ENCODE measurements at places on chromosomes 5 and 9.

DNA sequence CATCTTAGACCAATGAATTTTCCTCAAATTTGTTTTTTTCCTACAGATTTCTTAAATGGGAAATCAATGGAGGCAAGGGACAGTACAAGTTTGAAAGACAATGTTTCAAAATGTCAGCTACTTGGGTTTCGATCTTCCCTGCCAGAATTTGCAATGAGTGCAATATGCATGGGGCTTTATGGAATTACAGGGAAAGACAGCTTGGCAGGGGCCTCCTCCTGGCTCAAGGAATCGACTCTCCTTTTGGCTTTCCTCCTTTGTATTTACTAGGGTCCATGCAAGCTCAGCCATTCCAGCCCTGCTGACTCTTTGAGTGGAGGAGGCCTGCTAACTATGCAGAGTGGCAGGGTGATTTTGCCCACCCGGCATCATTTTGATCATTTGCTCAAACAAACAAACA is 63.2 kb downstream of the MED27 start:
- no peak for DNase-seq

DNA sequence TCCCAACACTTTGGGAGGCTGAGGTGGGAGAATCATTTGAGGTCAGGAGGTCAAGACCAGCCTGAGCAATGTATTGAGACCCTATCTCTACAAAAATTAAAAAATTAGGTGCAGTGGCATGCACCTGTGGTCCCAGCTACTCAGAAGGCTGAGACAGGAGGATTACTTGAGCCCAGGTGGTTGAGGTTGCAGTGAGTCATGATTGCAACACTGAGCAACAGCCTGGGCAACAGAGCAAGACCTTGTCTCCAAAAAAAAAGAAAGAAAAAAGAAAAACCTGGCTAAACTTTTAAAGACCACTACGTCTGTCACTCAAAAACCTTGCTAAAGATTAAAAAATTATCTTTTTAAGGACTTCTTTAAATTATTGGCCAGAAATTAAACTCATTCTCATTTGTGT is 59.8 kb upstream of the ABCA1 start:
- no peak for DNase-seq

GRCh38 chr9:109482391-109482916 is 15.7 kb downstream of the PTPN3 start:
- DNase-seq: no peak

DNA sequence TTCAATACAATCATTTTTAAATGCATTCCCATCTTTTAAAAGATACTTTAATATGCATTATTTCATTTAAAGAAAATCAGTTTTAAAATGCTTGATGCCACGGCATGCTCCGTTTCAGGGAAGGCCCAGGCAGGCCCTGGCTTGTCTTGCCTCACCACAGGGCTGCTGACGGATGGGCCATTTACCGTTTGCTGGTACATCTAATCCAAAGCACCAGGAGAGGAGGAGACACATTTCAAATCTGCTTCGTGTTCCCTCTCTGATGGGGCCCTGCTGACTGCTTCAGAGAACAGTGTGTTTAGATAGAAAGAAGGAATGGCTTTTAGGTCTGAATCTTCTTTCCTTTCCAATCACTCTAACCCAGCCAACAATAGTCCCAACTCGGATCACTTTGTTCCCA is 185.2 kb downstream of the DCP2 start:
- no peak for DNase-seq

DNA sequence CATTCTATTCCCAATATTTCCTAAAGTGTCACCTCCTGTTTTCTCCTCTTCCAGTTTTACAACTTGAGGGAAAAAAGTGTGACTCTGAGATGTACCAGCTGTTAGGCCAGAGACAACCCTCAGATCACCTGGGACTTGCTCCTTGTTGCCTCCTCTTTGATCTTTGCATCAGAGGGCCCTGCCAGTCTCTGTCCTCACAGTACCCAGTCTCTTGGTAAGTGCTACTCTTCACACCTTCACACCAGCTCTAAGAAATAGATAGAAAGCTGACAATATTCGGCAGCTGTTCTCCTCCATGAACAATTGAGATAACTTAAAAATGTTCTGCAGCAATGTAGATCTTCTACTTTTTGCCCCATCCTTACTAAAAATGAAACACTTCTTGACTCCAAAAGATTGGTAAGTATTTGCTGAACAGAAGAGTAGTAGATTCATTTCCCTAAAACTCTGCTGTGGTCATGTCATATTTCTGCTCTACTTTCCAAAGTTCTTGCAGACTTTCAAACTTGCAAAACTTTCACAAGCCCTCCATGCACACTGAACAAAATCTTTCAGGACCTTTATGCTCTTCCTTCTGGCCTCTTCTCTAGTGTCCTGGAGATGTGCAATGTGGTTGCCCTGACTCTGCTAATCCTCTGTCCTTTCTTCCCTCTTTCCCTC is 188.6 kb downstream of the SNX18 start:
- no peak for DNase-seq

DNA sequence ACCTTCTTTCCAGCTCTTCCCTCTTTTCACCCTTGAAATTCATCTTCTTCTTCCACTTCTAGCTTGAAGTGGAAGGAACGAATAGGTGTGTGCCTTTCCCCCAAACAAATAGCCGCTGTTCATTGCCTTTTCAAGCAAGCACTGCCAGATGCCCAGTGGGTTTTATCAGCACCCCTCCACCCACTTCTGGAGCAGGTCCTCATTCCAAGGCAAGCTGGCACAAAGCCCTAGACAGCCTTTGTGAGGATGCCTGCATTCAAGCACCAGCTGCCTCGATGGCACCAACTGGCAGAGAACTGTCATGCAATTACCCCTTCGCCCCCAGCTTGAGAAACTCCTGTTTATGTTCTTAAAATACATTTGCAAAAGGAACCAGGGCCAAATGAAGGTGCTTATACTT is 36.5 kb downstream of the SERINC5 start:
- DNase-seq: no peak

GRCh38 chr9:120912958-120913646 is 13.5 kb downstream of the TRAF1 start:
- DNase-seq: no peak

GRCh38 chr5:20678386-20678785 is 690.4 kb upstream of the CDH18 start:
- DNase-seq: no peak

DNA sequence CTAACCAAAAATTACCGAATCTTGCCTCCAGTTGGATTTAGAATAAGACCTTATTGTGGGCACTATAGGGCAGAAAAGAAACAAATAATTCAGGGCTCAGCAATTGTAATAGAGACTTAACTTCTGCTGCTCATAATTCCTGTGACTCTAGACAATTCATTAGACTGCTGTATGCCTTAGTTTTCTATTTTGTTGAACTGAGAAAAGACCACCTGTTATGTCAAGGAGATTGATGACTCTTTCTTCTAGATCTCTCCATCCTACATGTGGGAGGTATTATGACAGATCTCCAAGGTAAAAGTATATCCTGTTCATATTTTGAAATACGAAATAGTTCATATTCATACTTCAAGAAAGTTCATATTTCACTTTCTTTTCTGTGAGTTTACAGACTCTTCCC is 605.1 kb downstream of the PSAT1 start:
- DNase-seq: no peak

DNA sequence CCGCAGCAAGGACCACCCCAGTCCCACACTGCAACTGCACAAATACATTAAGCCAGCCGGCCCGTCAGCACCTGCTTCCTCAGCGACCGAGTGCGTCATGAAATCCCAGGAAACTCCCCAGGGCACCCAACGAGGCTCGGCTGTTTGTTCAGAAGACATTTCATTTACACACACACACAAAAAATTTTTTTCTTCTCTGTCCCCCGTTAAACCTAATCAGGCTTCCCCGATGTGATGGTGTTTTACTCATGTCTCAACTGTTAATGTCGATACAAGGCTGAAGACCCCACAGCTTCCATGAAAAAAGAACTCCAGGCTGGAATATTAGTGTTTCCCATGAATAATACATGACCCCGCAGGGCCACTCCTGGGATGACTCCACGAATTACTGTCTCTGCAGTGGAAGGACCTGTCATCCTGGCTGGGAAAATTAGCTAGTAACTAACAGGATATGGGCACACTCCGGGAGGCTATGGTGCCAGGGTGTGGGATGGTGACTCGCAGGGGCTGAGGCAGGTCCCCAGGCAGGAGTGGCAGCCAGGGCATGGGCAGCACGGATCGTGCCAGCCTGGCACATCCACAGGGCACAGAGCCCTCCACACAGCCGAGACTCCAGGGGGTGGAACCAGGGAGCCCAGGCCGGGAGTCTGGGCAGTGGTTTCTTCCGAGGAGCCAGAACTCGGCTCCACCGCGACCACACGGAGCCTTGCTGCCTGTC is 102.4 kb downstream of the VAV2 start:
- peak; percentile 56 for DNase-seq

GRCh38 chr5:111237470-111237869 is 13.3 kb downstream of the CAMK4 start:
- no peak for DNase-seq

DNA sequence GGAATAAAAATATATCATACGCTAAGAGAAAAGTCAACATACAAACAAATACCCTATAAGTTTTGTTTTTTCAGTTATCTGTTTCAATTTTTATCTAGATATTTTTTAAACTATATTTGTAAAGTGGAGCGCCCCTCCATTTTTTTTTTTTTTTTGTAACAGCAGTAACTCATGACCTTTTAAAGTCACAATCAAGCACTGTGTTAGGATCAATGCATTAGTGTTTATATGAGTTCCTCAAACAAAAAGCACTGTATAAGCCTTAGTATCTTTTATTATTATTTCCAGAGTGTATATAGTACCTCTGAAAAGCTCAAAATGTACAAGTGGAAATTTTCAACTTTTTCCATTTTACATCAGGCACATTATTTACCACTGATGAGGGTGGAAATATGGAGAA is 20.6 kb downstream of the PFDN1 start:
- DNase-seq: no peak

- peak; percentile 91 for DNase-seq
Observed at GRCh38 chr9:36864491-36865410, 169.3 kb downstream of the PAX5 start.

GRCh38 chr5:20985754-20986153 is 997.8 kb upstream of the CDH18 start:
- no peak for DNase-seq

GRCh38 chr5:95380103-95380628 is 11.0 kb upstream of the FAM81B start:
- no peak for DNase-seq

DNA sequence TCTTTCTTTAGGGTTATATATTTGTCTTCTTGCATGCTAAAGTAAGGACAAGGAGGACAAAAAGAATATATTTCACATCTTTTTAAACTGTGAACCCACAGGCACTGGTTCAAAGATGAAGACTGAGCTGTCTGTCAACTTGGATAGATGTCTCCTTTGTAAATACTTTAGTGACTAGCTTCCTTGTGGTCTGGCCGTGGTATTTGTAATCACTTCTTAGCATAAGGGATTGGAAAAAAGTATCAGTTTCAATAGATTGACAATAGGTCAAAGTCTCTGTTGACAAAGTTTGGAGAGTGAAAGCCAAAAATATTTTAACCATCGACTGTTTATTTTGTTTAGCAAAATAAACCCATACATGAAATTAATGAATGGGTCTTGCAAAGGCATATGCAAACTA is 91.4 kb downstream of the TMEM167A start:
- no peak for DNase-seq

GRCh38 chr5:86999951-87000350 is 267.7 kb upstream of the RASA1 start:
- no peak for DNase-seq

DNA sequence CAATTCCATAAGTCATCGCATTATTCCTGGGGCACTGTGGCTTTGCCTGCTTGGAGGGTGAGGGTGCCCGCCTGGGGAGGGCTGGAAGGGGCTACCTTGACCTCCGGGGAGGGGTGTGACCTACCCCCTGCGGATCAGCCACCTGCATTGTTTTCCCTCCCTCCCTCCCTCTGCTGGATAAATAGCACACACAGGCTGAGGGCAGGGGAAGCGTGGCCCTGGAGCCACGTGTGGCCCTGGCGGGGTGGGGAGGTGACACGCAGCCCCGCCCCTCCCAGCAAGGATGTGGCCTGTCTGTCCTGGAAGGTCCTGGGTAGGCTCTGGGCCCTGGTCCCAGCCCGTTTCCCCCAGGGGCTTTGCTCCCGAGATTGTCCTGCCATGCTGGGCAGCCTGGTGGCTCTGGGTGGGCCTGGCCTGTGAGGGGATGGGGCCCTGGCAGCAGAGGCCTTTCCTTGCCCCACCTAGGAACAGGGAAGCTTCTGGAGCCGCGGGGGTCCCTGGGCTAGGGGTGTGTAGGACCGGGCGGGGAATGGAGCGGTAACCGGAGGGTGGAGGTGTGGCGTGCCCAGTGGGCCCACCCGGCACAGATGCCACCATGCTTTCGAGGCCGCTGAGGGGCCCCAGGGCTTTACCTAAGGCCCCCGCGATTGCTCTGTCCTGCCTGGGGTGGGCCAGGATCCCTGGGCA is 33.4 kb downstream of the RXRA start:
- DNase-seq: no peak

- DNase-seq: no peak
Observed at GRCh38 chr9:34669809-34670562, 7.5 kb upstream of the CCL27 start.

- no peak for DNase-seq
Observed at GRCh38 chr5:13704396-13704795, 240.1 kb downstream of the DNAH5 start.

DNA sequence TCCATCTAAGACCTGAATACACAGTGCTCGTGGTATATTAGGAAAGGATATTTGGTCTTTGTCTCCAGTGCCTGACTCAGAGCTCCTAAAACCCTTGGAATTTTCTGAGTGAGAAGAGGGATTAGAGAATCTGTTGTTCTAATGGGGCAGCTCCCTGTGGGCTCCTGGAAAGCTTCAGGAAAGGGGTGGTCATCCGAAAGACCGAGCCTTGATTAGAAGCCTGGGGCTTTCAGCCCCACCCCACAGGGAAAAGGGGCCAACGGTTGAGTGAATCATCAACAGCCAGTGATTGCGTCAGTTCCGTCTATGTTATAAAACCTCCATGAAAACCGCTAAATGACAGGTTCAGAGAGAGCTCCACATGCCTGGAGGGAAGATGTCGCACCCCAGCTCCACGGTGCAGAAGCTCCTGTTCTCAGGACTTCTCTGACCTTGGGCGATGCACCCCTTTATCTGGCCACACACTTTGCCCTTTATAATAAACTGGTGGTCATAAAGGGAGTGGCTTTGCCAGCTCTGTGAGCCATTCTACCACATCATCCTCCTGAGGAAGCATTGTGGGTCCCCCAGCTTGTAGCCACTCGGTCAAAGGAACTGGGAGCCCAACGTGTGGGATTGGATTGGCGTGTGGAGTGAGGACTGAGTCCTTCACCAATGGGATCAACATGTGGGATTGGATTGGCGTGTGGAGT is 71.0 kb upstream of the ICE1 start:
- DNase-seq: no peak
